ENCODE measurements at places on chromosomes 6 and 20.

- DNase-seq: no peak
These were observed 44.3 kb downstream of the EZR start for GRCh38 chr6:158774717-158775449.

GRCh38 chr6:17466707-17467106 lies 73.3 kb downstream of the CAP2 start:
- no peak for DNase-seq

DNA sequence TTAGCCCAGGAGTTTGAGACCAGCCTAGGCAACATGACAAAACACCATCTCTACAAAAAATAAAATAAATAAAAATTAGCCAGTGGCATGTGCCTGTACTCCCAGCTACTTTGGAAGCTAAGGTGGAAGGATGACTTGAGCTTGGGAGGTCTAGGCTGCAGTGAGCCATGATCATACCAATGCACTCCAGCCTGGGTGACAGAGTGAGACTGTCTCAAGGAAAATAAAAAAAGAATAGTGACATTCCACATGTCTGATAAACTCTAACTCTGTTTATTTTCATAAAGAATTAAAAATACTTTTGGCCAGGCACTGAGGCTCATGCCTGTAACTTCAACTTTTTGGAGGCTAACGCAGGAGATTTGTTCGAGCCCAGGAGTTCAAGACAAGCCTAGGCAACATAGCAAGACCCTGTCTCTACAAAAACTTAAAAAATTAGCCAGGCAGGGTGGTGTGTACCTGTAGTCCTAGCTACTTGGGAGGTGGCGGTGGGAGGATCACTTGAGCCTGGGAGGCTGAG lies 115.1 kb downstream of the GJA1 start:
- no peak for DNase-seq

DNA sequence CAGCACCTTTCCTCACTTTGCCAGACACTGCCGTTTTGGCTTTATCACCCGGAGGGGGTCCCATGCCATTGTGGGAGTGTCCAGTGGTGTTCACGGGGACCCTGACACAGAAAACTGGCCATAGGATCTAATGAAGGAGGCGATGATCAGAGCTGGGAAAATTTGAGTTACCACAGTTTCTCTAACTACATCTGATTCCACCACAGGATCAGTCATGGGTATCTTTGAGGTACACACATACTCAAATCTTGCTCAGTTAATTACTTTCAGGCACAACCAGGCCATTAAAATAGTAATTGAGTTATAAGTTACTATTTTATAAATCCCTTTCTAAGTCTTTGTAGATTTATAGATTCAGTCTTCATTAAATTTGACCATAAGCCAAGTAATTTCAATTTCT lies 215.1 kb downstream of the PRL start:
- DNase-seq: no peak

GRCh38 chr20:53896647-53897046 lies 173.7 kb downstream of the BCAS1 start:
- no peak for DNase-seq

DNA sequence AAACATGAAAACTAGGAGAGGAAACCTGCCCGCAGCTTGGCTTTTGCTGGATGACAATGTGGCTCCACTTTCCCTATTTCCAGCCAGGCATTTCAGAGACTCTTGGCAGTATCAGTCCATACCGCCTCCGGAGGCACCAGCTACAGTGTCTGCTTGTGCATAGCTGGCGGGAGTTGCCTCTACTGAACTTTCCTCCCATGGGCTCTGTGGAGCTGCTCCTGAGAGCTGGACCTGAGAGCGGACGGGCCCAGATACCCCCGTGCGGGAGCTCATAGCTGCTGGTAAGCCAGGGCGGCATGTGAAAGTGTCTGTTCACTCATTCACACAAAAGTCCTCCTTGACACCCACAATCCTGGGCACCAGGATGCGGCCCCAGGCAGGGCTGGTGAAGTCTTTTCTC lies 130.3 kb upstream of the PMEPA1 start:
- no peak for DNase-seq
